ENCODE measurements at places on chromosomes 5 and 9.

DNA sequence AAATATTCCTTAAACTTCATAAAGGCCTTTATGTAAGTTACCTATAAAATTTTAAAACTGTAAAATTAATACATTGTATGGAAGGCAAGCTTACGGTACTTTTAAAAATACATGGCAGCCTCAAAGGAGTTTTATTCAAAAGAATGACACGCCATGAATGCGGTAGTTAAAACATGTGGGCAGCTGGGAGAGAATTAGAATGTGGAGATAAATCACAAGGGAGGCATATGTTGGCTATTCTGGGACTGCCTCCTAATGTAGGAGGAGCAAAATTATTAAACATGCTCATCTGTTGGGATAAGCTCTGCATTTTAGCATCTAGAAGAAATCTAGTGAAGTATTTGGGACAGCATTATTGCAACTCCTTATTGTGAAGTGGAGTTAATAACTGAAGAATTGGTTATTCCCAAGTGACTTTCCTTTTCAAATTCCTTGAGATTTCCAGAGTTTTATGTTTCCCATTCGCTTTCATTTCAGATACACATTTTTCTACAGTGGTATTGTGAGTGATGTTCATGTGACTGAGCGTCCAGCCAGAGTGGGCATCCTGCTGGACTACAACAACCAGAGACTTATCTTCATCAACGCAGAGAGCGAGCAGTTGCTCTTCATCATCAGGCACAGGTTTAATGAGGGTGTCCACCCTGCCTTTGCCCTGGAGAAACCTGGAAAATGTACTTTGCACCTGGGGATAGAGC lies 109.4 kb downstream of the CMYA5 start:
- no peak for DNase-seq

DNA sequence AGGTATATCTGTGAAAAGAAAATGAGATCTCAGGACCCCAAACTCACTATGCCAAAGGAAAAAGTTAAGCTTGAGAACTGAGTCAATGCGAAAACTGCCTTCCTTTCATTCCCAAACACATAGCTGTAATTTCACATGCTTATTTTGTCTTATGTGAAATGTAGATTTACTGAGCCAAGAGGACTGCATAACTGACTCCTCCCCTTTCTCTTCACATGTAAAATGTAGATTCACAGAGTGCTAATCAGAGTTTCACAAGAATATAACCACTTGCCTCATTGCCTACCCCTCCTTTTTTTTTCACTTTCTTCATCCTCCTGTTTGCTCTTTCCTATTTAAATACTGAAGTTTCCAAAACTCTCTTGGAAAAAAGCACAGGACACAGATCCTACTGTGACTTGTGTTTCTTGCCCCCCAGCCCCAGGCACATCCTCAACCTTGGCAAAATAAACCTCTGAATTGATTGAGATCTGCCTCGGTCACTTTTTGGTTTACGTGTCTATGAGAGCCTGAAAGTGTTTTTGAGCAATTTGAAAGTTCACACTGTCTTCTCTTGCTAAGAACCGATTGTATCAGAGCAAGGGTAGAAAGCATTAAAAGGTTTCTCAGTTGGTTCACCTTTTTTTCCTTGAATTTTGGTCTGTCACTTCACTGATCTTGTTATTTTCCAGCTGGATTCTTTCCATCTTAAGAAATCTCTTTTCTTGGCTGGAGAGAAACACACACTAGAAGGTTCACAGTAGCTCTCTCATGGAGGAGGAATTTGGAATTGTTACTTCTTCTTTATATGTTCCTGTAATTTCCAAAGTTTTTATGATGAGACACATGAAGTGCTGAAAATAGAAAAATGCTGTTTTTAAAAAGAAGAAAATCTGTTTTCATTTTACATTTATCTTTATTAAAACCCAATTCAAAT lies 44.8 kb upstream of the SNAPC3 start:
- no peak for DNase-seq

GRCh38 chr9:78831726-78832125 lies 534.8 kb downstream of the PSAT1 start:
- DNase-seq: no peak

- peak; percentile 47 for DNase-seq
These were observed 1.7 kb downstream of the CAMSAP1 start for GRCh38 chr9:135905380-135906258.

- no peak for DNase-seq
These were observed 237.7 kb upstream of the MEF2C start for GRCh38 chr5:89120719-89121118.

DNA sequence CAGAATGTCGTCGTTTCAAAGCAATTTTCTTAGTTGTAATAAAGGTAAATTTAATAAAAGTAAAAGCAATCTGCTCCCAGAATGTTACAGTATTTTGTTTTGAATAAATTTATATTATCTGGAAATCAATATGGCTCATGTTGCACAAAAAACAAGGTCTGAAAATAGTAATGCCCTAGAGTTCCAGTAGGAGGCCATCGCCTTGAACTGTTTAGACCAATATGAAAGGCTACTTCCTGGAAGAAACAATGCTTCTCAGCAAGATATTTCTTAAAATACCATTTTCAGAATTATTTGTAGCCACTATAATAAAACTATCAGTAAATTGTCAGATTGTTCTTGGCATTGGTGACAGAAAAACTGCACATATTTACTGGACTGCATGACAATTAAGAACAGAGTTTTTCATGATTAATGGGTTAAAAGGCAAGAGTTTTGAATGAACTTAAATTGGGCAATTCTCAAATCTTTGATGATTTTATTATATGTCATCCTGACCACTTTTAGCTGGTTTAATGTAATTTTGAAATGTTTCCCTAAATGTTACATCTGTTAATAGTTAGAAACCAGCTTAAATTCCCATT lies 153.2 kb downstream of the COMMD10 start:
- DNase-seq: no peak

- DNase-seq: no peak
These were observed 98.5 kb downstream of the ARSB start for GRCh38 chr5:78886341-78887230.

GRCh38 chr5:25963251-25964008 lies 1075.0 kb downstream of the CDH9 start:
- no peak for DNase-seq

DNA sequence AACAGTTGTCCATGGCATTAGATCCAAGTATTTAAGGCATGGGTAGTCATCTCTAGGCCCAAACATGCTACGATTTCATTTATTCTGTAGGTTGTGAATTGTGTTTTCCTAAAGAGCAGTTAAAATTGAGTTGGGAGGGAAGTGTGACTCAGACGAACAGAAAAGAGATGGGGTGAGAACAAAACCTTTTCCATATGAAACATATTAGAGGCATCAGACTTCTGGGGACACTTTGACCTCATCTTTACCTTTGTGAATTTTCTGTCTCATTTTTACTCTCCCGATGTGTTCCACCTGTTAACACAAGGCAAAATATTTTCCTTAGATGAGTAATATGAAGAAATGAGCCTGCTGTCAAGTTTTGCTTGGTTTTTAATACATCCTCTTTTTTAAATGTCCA lies 181.3 kb downstream of the ESM1 start:
- no peak for DNase-seq

All from activated T-cell treated with anti-CD3 and anti-CD28 coated beads, Interleukin-2, amount 50 U/mL, for 1 hour (primary cell).